ENCODE measurements at places on chromosomes 3 and 15. TPM values are rescaled to one million over a fixed set of nuclear protein-coding genes. Genes with fewer than 3 reads are reported as not detected.
A peak's percentile ranks its signal among the peaks of the same experiment; 100 is the strongest.

- DNase-seq, result peak; percentile 81
- no peaks in the 10 kb centered on the region for H3K36me3 ChIP-seq
- H3K27me3 ChIP-seq, result no peaks in the 10 kb centered on the region
These were observed 11.6 kb downstream of the LPP start for GRCh38 chr3:188165596-188165995.

DNA sequence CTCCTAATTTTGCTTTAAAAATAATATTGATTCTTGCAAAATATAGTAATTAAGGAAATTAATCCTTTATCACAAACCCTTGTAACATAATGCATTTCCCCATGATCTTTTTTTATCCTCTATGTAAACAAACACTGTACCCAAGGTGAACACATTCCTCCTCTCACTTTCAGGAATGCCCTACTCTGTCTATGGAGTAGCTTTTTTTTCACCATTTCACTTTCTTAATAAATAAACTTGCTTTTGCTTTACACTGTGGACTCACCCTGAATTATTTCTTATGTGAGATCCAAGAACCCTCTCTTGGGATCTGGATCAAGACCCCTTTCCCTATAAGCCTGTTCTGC lies 90.5 kb upstream of the LRRN1 start:
- H3K36me3 ChIP-seq, result no peaks in the 10 kb centered on the region
- H3K27ac ChIP-seq, result no peak overlapping the region
- H3K4me3 ChIP-seq, result no peak overlapping the region
- no peaks in the 10 kb centered on the region for H3K4me1 ChIP-seq

- no peaks in the 10 kb centered on the region for H3K4me1 ChIP-seq
- no peaks in the 10 kb centered on the region for H3K36me3 ChIP-seq
- H3K4me3 ChIP-seq, result no peak overlapping the region
- no peak for DNase-seq
These were observed 673.4 kb downstream of the MECOM start for GRCh38 chr3:168990134-168990533.

OR5K2 gene
- total RNA-seq, result not detected

Measured in Karpas-422 (cell line).